Fibroblast of skin of left biceps (primary cell): ENCODE measurements at places on chromosomes 3 and 15.

DNA sequence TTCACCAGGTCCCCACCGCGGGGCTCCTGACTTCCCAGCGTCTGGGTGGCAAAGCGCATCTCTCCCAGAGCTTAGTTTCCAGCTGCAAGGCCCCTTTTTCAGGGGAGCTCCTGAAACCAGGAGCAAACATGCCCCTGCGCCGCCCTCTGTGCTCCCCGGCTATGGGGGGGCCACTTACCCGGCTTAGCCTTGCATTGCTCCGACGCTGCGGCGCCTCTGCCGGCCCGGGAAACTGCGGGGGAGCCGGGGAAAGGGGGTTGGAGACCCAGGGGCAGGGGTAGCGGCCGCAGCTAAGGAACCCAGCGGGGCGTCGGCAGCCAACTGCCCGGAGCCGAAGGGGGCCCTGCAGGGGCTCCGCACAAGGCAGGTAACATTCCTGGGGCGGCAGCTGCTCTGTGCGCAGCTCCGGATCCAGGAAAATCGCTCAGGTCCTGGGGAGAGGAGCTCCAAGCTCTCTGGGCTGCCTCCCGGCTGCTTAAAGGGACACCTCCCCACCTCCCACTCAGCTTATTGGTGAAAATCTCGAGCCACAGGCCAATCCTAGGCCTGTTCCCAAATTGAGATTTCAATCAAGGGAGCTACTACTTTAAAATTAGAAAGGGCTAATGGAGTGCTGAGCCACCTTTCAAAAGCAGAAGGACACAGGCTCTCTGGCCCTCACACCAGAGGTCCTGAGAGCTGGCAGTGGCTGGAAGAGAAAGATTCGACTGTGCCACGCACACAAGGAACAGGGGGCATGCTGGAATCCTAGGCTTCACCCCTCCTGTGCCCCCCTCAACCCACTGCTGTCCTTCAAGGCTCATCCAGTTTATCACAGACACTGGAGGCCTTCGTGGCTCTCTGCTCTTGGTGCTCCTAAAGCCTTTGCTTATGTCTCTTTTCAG lies 42.7 kb upstream of the PRICKLE2 start:
- DNase-seq, result no peak

GRCh38 chr3:107271787-107272387 lies 105.4 kb upstream of the CCDC54 start:
- peak; percentile 8 for DNase-seq

GRCh38 chr15:28098360-28098765 lies 752 bp downstream of the OCA2 start:
- no peak for DNase-seq

DNA sequence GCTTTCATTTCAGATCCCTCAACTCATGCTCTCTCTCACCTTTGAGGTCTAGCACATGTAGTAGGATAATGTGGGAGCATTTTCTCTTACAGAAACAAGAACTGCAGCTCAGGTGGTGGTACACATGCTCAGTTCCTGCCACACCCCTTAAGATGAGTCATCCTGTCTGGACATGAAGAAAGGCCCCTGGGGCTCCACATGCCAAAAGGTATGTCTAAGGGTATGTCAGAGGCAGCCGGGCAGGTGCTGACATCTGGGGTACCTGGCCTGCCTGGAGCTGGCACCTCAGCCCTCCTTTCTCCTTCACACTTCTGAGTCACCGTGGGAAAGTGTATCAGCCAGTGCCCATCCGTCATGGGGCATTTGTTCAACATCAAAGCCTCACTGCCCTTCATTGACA lies 209.9 kb downstream of the OCA2 start:
- DNase-seq, result no peak

- DNase-seq, result no peak
Measured at GRCh38 chr3:48656061-48656840, 6.4 kb downstream of the CELSR3 start.

GRCh38 chr15:67882487-67883233 lies 42.8 kb upstream of the RNU6-1 start:
- DNase-seq, result no peak

DNA sequence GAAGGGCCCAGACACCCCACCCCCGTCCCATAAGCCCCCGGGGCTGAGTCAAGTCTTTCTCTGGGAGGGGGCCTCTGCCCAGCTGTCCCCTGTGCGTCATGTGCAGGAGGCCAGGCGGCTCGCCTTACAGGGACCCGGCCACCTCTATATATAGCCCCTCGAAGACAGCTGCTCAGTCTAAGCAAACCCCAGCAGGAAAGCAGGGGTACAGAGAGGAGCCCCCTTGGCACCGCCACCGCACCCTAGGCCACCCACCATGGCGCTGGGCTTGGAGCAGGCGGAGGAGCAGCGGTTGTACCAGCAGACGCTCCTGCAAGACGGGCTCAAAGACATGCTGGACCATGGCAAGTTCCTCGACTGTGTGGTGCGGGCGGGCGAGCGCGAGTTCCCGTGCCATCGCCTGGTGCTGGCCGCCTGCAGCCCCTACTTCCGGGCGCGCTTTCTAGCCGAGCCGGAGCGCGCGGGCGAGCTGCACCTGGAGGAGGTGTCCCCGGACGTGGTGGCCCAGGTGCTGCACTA lies at the start of gene KLHL40:
TSS of gene KLHL40 (plus strand) at position 175 of the 519 bp plus-strand sequence. CDS start at position 257, 82 bp downstream.
- no peak for DNase-seq

GRCh38 chr15:83207009-83207659 lies 489 bp downstream of the HDGFL3 start:
- no peak for DNase-seq

DNA sequence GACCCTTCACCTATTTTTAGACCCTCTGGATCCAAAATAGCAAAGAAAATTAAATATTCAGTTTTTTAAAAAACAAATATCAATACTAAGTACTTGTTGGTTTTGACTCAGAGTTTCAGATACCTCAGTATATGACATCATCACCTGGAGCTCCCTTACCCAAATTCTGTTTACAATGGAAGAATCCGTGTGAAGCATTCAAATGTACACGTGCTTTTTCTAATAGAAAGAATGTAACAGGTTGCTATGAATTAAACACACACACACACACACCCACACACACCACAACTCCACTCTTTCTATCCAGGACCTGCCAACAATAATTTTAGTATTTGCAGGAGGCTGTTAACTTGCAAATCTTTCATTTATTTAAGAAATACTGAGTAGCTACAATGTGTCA lies 221.8 kb downstream of the THRB start:
- no peak for DNase-seq

DNA sequence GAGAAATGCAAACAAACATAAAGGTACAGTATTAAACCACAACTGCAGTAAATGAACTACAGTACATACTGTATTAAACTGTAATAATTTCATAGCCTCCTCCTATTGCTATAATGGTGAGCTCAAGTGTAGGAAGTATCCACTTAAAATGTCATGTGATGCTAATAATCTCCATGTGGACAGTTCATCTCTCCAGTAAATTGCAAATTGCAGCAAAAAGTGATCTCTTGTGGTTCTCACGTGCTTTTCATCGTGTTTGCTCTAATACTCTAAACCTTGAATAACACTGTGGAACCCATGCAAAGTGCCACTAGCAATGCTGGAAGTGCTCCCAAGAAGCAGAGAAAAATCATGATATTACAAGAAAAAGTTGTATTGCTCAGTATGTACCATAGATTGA lies 9.2 kb upstream of the FNDC3B start:
- no peak for DNase-seq

- no peak for DNase-seq
Measured at GRCh38 chr3:173007079-173007723, 133.8 kb downstream of the SPATA16 start.
